CD4-positive, alpha-beta memory T cell (primary cell): ENCODE measurements at places on chromosomes 3 and 15. TPM values are rescaled to one million over a fixed set of nuclear protein-coding genes. Genes with fewer than 3 reads are reported as not detected.

ABHD6 gene
- total RNA-seq = 7.2 TPM

OXSR1 gene
- total RNA-seq = 43.9 TPM

CHRNA7 gene
- not detected for total RNA-seq

HGD gene
- 3.0 TPM for total RNA-seq

HYAL3 gene
- total RNA-seq = 5.1 TPM

TICRR gene
- total RNA-seq = 0.12 TPM

ATP13A5 gene
- not detected for total RNA-seq

SYNM gene
- 13.7 TPM for total RNA-seq

GCNT3 gene
- not detected for total RNA-seq
